ENCODE measurements at places on chromosomes 3 and 15.

DNA sequence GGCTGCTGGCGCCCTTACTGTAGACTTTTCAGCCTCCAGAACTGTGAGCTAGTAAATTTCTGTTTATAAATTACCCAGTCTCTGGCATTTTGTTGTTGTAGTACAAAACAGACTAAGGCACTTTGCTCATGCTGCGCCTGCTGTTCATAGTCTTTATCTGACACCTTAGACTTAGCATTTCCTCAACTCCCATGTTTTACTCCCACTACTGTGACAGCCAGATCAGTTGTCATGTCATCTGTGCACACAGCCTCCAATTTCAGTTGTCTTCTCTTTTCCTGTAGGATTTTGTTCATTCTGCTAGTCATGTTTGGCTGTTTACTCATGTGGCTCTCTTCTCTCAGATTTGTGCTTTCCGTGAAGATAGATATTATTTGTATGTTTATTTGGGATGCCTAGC, 62.0 kb downstream of the TCF12 start:
- DNase-seq = no peak

DNA sequence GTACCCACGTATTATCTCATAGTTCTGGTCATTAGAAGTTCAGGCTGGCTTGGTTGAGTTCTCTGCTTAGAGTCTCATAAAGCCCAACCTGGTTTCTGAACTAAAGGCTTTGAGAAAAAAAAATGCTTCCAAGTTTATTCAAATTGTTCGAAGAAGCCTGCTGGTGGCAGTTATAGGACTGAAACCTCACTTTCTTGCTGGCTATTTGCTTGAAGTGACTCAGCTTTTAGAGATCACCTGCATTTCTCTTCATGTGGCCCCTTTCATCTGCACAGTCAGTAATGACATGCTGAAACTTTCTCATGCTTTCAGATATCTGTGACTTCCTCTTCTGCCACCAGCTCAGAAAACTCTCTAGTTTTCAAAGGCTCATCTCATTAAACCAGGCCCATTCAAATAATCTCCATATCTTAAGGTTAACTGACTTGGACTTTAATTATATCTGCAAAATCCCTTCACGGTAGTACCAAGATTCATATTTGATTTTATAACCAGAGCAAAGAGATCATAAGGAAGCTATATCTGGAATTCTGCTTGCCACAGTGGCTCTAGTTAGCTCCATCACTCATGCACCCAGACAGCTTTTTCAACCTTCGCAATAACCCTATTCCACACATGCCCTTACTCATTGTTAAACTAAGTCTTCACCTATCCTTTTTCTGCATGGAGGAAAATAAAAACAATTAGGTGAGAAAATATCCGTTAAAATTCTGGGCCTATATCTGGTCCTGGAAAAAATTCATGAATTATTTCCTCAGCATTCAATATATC, 433.8 kb upstream of the CBLB start:
- no peak for DNase-seq

GRCh38 chr3:40099871-40100270, 209.6 kb upstream of the EIF1B start:
- DNase-seq = no peak

DNA sequence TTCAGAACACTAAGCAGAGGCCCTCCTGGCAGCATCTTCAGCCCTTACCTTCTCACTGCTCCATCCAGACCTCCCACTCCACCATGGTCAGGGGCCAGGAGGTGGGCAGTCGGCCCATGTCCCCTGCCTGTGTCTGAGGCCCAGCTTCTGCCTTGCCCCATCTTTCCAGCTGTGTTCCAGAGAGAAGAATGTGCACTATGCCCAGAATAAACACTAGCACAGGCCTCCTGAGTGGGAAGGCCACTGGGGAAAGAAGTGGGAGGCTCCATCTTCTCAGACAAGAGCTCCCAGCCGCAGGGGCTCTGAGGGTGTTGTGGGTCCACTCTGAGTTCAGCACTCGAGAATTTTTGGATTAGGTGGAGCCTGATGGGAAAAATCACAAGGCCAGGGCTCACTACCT, 44.5 kb downstream of the ADCY5 start:
- no peak for DNase-seq

DNA sequence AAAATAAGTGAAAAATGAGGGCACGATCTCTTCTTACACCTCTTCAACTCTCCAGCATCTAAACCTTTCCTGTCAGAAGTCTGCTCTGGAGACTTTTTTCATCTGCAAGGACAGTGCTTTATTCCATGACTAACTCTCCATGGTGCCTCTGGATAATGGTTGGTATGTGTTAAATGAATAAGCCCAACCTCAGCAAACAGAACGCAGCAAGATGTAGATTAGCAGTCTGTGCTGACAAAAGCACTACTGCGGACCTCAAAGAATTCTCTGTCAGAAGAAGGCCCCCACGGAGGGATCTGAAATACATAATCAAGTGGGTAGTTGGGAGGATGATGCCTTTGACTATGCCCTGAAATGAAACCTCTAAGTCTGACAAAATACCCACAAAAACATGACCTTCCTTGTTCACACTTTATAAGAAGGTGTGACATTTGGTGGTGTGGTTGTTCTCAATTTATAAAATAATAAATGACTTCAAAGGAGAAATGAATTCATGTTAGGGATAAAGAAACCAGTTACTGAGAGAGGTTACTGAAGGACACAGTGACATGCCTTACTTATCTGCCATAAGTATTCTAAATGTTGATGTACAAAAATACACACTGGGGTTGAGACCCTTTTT, 43.2 kb upstream of the ADCY5 start:
- DNase-seq = no peak

DNA sequence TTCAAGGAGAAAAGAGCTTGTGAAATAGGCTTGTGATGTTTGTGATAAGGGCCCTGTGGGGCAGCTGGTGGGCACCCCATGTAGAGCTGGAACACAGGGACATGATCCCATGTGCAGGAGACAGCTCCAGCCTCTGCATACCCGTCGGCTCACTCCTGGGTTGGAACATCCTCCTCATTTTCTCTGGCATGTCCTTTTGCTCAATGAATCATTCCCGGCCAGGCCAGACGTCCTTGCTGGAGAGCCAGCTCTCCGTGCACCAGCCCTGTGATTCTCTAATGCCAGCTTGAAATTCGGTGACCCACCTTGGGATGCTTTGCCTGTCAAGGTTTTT, 77.3 kb downstream of the SMAD3 start:
- no peak for DNase-seq

DNA sequence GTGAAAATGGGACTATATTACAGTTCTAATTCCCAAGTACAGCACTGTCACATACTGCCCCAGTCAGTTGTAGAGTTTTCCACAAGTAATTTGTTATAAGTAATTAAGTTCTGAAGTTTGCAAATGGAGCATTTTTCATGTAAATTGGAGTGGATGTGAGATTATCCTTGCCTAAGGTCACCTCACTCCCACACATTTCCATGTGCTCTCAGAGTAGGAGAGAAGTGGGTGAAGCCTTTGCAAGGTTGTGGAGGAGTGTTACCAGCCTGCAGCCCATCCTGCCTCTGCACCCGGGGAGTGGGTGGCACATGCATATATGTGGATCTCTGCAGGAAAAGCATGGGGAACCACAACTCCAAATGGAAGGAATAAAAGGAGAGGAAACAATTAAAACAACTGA, 169.8 kb downstream of the CD47 start:
- no peak for DNase-seq

DNA sequence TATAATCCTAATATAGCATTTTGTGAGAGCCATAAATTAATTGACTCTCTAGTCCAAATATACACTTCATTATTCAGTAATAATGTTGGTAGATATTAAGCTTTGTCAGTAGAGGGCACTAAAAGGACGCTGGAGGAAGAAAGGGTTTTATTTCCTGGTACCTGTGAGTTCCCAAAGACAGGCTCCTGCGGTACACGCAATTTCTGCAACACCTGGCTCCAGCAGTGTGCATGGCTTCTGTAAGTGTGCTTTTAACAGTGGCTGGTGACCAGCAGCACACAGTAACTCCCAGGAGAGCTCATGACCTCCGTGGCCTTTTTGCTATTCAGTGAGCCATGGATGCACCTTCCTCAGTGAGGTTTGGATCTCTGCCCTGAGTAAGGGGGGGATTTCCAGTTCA, 338.3 kb upstream of the ZNF385D start:
- DNase-seq = no peak

- no peak for DNase-seq
Measured at GRCh38 chr15:89383365-89384175, 48.9 kb upstream of the POLG start.

GRCh38 chr3:184155644-184156521, 706 bp downstream of the DVL3 start:
- DNase-seq = no peak

DNA sequence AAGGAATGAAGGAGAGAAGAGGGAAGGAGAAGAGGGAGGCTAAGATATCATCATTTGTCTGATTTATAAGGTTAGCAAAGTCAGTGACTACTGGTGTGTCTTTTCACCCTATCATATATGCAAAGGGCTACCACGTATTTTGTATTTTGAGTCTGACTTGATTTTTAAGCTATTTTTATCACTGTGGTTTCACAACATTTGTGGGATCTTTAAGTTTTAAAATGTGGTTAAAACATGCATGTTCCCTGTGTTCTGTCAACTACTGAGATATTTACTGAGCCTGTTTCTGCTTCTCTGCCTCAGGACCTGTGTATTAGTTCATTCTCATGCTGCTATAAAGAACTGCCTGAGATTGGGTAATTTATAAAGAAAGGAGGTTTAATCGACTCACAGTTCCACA, 22.5 kb upstream of the SPTSSB start:
- DNase-seq = no peak

DNA sequence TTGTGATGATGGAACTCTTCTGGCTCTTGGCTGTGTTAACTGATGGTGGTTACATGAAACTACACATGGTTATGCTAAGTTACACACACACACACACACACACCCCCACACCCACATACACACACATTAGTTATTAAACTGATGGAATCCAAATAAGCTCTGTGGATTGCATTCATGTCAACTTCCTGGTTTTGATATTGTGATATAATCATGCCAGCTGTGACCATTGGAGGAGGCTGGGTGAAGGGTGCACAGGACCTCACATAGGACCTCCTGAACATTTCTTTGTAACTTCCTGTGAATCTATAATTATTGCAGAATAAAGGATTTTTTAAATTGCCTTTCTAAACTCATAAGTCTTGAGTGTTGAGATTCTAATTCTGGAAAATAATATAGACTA, 58.9 kb upstream of the LIMD1 start:
- no peak for DNase-seq

GRCh38 chr3:85783291-85783690, 824.5 kb downstream of the CADM2 start:
- no peak for DNase-seq

- no peak for DNase-seq
Measured at GRCh38 chr3:12427551-12427950, 56.7 kb upstream of the TSEN2 start.

- no peak for DNase-seq
Measured at GRCh38 chr3:119778811-119779210, 3.1 kb upstream of the NR1I2 start.

GRCh38 chr3:158768881-158769543, 32.8 kb upstream of the MFSD1 start:
- DNase-seq = no peak

DNA sequence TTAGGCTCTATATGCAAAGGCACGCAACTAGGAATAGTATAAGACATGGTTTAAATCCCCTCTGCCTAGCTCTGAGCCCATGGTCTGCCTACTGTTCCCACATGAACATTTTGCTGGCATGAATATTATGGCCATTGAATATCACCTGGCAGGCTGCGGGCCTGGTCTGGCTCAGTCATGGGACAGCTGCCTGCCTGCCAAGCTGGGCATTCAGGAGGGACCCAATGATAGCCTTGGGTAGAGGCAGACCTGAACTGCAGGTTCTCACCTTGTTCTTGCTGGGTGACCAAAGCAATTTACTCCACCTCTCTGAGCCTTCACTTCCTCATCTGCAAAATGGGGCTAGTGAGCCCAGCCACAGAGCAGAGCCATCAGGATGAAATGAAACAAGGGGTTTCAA, 11.3 kb downstream of the RBP1 start:
- no peak for DNase-seq

DNA sequence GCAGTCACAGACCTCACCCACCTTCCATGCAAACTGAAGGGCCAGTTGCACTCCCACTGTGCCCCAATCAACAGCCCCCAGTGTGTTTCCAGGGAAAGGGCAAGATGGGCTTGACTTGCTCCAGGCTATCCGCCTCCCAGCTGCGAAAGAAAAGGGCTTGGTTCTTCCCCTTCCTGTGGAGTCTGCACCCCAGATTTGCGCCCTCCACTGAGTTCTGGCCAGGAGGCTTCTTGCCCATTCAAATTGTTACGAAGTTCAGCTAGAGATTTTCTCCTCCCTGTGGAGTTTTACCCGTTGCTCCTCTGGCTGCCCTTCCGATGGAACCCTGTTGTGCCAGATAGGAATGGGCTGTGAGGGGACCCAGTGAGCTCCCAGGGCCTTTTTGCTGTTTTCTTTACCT, 1096.9 kb upstream of the ALCAM start:
- DNase-seq = no peak

DNA sequence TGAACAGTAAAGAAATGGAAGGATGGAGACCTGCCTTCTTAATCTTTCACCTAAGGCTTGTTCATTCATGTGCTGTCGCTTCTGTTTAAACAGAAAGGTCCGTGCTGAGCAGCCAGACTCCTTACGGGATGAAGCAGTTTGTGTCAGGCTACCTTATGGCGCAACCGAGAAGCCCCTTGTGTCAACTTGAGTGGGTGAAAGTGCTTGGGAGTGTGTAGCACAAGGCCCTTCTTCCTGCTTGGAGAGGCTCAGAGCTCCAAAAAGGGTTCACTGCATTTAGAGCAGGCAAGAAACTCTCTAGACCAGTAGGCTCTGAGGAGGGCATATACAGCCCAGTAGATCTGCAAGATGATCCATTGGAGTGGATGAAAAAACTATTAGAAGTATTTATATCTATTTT, 16.0 kb downstream of the CAPN3 start:
- DNase-seq = no peak

GRCh38 chr3:76370749-76371520, 585.6 kb upstream of the ZNF717 start:
- no peak for DNase-seq

- DNase-seq = no peak
Measured at GRCh38 chr3:8532251-8532871, 30.7 kb downstream of the LMCD1 start.

DNA sequence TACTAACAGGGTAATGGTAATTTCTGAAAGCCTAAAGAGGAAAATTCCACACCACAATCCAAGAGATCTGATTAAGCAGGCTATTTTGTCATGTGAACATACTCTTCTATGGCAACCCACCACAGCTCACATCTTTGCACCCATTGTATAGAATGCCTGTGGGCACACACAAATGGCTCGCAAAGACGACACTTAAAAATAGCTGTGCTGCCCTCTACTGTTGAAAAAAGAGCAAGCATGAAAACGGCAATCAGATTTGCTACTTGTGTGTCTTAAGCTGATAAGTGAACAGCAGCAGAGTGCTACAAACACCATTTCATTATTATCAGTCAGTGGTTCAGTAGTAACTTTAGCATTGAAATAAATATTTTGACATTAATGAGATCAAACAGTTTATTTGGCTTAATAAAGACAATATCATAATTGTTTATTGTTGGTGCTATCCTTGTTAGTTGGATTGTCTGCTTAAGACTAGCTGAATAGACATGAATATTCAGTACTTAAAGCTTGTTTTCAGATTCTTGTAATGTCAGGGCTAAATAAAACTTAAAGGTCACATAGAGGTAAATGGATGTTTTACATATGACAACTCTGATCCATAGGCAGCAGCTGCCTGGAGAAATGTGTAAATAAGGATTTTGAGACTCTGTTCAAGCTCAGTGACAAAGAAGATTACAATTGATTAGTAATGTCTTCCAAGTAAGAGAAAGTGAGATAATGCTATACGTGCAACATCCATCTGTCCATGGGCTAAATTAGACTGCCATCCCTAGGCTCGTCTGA, 199.1 kb downstream of the LRRN1 start:
- DNase-seq = no peak
